ENCODE measurements at places on chromosomes 11 and 22.

GRCh38 chr22:39665661-39666431 lies 95.3 kb downstream of the CACNA1I start:
- no peak for DNase-seq

GRCh38 chr22:43128928-43129424 lies 14.2 kb downstream of the MCAT start:
- DNase-seq, result no peak

GRCh38 chr22:25475257-25476022 lies 89.0 kb upstream of the GRK3 start:
- DNase-seq, result peak; percentile 77

GRCh38 chr22:36350751-36351594 lies 36.8 kb downstream of the MYH9 start:
- DNase-seq, result no peak

- DNase-seq, result no peak
Observed at GRCh38 chr22:36465232-36466021, 16.0 kb downstream of the TXN2 start.

All from NCI-H1092 (cell line).